ENCODE measurements at places on chromosomes 5 and 9. TPM values are rescaled to one million over a fixed set of nuclear protein-coding genes. Genes with fewer than 3 reads are reported as not detected.

The SPOCK1 gene
- total RNA-seq = 2.6 TPM

The ROR2 gene
- total RNA-seq = 0.24 TPM

The PLPP7 gene
- total RNA-seq = not detected

The TOR4A gene
- 36.1 TPM for total RNA-seq

The ARL14EPL gene
- not detected for total RNA-seq

The DMRT3 gene
- not detected for total RNA-seq

The FTMT gene
- total RNA-seq = not detected

The HDHD3 gene
- 22.4 TPM for total RNA-seq

The ZFP2 gene
- total RNA-seq = 1.5 TPM

The C9orf152 gene
- total RNA-seq = not detected

The ECSCR gene
- not detected for total RNA-seq

The BNC2 gene
- under 0.01 TPM for total RNA-seq

The MLANA gene
- total RNA-seq = not detected

The IQGAP2 gene
- not detected for total RNA-seq

The LCN6 gene
- total RNA-seq = not detected

The TAF11L5 gene
- not detected for total RNA-seq

The SARDH gene
- 0.96 TPM for total RNA-seq

The C5orf46 gene
- not detected for total RNA-seq

The OR1J2 gene
- not detected for total RNA-seq

The SNCB gene
- total RNA-seq = not detected

The HTR1A gene
- total RNA-seq = not detected

All from tracheal epithelial cell (primary cell).